NCI-H2081 (cell line): ENCODE measurements at places on chromosomes 16 and 17.

- peak; percentile 45 for DNase-seq
Observed at GRCh38 chr16:77171745-77172635, 19.0 kb upstream of the MON1B start.

- DNase-seq, result no peak
Observed at GRCh38 chr16:68508641-68509240, 30.4 kb upstream of the ZFP90 start.

DNA sequence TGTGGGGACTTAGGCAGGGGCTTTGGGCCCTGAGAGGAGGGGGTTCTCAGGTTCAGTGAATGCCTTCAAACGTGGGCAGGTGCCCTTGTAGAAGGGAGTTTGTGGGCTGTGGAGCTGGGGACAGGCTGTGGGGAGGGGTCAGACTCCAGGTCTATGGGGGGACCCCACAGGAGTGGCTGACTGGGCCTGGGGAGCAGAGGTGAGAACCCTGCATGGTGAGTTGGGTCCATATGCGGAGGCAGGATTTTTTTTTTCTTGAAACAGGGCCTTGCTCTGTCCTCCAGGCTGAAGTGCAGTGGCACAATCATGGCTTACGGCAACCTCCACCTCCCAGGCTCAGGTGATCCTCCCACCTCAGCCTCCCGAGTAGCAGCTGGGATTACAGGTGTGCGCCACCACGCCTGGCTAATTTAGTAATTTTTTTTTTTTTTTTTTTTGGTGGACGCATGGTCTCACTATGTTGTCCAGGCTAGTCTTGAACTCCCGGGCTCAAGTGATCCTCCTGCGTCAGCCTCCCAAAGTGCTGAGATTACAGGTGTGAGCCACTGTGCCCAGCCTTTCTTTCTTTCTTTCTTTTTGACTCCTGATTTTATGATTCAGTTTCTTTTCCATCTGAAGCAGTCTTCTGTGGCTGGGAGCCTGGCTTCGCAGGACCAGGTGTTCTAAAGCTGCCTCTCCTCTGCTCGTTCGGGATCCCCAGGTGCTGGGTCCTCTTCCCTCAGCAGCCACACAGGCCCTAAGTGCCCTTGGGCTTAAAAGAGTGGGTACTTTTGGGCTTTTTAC is 19.0 kb upstream of the ADCY7 start:
- DNase-seq, result no peak

DNA sequence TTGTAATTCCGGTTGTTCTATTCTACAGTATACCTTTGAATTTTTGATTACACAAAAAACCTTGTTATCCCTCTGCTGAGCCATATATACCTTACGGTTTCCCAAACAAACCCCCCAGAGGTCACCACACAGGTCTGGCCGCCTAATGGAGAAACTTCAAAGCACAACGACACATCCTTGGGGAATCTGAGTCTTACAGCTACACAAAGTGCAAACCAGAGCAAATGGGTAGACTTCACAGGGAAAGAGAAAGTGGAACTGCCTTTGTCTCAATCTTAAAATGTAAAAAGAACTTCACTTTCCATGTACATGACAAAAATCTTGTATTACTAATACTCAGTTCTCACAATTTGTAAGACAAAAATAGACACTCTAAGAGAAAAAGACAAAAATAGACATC is 2.7 kb downstream of the FBXO31 start:
- DNase-seq, result no peak

DNA sequence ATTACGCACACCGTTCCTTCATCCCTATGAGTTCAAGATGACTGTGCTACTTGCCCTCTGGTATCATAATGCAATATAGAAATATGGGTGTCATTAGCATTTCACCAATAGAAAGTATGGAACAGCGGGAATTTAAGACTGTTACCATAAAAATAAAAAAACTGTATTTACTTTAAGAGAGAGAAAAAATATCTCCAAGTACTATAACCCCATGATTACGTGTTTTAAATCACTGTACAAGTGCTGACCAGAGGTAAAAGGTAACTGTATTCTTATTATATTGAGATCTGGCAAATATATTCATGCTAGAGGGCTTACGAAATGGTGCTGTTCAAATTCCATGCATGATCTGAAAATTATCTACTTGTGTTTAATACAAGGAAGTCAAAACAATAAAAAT is 5.2 kb downstream of the SDR42E1 start:
- DNase-seq, result no peak

DNA sequence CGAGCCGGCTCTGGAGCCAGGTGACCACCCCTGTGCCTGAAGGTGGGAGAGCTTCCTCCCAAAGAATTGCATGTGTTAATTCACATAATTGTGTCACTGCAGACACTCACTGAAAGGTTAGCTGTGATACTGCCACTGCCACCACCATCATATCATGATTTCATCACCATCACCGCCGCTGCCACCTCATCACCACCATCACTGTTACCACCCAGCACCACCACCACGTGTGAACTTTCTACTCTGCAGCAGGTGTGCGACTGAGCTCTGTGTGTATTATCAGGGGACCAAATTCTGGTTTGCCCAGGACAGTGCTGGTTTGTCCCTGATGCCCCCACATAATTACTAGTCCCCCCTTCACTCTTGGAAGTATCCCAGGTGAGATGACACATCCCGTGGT is 15.2 kb downstream of the BCAR1 start:
- no peak for DNase-seq

- DNase-seq, result no peak
Observed at GRCh38 chr16:84800158-84800978, 19.4 kb upstream of the CRISPLD2 start.

GRCh38 chr17:65533852-65534457 is 27.5 kb downstream of the AXIN2 start:
- DNase-seq, result no peak
